ENCODE measurements at places on chromosomes 4 and X.

DNA sequence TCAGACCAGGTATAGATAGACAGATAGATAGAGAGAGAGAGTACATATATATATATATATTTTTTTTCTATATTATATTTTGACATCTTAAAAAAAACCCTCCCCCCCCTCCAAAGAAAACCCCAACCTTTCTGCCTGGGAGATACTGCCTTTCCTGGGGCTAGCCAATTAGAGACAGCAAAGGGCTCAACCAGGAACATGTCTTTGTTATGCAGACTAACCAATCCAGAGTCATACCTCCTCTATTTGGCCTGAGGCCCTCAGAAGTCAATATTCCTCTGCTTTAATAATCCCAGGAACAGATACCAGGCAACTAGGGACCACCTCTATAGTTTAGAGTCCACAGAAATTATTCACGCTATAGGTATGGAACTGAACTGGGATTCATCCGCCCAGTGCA lies 135.6 kb upstream of the MAD2L1 start:
- DNase-seq: no peak

DNA sequence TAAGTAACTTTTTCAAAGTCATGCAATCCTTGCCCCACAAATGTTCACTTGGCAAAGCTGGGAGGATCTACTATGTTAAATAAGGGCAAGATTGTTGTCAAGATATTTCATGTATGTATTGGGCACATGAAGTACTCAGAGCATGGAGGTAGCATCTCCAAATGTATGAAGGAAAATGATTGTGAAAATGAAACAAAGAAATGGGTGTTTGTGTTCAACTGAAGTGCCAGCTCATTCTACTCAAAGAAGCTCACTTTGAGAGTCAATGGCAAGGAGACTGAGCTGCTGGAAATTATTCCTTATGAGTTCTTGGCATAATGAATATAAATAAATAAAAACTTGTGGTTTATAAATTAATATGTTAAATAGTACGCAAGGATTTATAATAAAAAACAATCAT lies 124.5 kb upstream of the ARSJ start:
- no peak for DNase-seq

DNA sequence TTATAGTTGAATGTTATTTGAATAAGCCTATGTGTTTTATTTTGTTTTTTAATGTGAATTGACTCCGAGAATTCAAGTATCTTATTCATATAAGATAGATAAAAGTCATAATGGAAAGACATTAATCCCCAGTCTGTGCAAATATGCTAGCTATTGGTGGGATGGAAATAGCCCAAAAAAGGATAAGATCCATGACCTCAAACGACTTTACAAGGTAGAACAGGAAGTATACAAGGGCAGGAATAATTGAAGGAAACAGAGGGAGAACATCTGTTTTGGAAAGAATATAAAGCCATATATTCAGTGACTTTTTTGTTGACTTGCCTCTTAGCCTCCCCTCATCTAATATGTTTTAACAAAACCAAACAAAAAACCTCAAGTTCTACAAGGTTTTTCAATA lies 9.0 kb downstream of the ABCE1 start:
- DNase-seq: no peak

DNA sequence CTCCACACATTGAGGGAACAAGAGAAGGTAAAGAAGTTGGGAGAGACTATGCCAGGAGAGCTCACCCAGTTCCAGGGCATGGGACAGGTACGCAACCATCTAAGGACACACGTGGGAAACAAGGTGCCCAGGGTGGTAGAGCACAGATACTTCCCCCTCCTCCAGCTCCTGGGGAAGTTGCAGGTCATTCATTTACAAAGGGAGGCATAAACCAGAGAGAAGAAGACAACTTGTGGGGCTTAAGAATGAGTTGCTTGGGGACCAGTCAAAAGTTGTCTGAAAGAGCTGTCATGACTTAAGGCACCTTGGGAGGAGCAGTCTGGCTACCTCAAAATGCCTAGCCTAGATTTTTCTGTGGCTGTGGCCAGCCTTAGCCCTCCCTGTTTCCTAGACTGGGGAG lies 186.2 kb downstream of the PTTG2 start:
- DNase-seq: no peak

DNA sequence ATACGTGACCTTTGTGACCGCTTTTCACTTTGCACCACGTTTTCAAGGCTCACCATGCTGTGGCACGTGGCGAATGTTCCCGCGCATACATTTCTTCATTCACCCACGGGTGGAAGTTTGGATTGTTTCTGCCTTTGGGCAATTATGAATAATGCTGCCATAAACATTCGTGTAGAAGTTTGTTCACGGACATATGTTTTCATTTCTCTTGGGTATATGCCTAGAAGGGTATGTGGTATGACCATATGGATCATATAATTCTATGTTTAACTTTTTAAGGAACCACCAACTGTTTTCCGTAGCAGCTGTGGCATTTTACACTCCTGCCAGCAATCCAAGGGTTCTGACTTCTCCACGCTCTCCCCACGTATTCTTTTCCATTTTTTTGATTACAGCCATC lies 60.9 kb upstream of the MXD4 start:
- DNase-seq: no peak

DNA sequence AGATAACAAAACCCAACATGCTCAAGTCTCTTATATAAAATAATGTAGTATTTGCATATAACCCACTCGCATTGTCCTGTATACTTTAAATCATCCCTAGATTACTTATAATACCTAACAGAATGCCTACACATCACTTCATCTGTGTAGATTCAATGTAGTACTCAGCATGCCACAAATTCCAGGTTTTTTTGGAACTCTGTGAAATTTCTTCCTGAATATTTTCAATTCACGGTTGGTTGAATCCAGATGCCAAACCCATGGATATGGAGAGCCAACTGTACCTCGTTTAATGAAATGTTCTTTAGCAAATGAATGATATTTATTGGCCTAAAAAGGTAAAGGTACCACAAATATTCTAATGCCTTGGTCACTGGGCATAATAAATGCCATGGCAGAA lies 24.8 kb downstream of the CCNI start:
- no peak for DNase-seq

DNA sequence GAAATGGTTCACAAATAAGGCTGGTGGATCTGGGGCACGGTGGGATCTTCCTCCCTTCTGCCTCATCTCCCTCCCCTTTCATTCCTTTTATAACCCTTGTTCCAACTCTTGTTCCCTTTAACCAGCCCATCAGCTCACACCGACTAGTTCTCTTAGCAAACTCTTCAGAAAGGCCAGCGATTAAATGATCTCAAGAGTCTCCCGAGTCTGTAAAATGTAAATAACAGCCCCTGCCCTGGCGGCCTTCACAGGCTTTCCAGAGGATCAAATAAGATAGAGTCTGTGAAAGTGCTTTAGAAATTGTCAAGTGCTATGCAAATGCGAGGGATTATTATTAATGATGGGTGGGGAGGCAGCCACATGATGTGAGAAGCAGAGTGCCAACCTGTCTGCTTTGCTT lies 27.1 kb downstream of the TSC22D3 start:
- DNase-seq: no peak

DNA sequence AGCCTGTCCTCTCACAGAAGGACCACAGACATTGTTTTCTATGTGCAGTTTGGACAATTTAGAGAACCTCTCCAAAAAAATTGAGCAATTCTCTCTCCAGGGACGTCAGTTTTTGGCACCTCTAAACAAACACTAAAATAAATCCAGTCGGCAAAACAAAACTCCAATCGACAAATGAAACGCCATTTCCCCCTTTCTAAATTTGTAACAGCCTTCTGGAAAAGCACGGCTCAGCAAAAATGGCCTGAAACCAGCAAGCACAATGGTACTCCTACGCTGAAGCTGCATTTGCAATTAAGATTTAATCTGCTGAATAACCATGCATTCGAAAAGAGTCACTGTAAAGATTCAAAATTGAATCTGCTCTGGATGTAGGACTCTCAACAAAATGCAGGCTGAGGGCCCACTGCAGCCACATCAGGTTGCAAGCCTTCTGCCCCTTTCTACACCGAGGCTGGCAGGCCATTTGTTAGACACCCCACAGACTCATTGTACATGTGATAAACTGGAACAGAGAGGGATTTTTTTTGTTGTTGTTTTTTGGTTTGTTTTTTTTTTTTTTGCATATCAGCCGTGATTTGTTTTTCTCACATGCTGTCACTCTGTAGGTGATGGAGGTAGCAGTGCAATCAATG lies 79.9 kb upstream of the MAP3K15 start:
- no peak for DNase-seq

- no peak for DNase-seq
Measured at GRCh38 chr4:94412019-94412657, 39.6 kb upstream of the PDLIM5 start.

DNA sequence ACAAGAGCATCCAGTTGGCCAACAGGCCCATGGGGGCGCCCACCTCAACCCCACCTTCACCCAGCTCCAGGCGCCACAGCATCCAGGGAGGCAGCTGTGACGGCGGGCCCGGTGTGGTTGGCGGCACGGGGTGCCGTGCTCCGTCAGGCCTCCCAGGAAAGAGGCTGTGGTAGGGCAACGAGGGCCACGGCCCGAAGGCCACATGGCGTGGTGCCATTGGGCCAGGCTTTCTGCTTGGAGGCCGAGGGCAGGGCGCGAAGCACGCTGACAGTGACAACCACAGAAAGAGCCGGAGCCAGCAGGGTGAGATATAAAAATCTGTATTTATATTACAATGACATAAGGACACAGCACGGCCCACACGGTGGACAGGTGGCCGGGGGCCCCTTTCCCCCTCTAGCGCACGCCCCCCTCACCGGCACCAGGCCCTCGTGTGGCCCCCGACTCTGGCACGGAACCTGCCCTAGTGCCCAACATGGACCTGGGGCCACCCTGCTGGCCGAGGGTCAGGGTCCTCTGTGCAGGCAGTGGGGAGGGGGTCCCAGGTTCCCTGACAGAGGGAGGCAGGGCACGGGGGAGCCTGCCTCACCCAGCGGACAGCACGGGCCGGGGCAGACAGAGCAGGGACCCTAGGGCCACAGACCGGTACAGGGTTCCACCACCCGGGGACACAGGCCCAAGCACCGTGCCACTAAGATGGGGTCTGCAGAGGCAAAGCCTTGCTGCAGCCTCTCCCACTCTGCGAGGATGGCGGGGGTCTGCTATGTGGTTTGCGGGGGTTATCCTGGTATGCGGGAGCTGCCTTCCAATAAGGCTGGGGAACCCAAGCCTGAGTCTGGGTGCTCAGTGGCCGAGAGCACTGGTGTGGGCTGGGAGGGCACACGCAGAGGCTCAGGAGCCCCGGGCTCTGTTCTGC lies 5.5 kb upstream of the HAUS3 start:
- DNase-seq: no peak

DNA sequence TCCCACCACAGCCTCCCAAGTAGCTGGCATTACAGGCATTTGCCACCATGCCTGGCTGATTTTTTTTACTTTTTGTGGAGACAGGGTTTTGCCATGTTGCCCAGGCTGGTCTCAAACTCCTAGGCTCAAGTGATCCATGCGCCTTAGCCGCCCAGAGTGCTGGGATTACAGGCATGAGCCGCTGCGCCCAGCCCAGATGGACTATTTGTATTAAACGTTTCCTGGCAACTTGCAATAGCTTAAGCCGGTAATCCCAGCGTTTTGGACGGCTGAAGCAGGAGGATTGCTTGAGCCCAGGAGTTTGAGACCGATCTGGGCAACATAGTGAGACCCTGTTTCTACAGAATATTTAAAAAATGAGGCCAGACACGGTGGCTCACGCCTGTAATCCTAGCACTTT lies 18.4 kb downstream of the UBE2K start:
- DNase-seq: no peak

- no peak for DNase-seq
Measured at GRCh38 chrX:7390441-7390840, 242.5 kb upstream of the PUDP start.

DNA sequence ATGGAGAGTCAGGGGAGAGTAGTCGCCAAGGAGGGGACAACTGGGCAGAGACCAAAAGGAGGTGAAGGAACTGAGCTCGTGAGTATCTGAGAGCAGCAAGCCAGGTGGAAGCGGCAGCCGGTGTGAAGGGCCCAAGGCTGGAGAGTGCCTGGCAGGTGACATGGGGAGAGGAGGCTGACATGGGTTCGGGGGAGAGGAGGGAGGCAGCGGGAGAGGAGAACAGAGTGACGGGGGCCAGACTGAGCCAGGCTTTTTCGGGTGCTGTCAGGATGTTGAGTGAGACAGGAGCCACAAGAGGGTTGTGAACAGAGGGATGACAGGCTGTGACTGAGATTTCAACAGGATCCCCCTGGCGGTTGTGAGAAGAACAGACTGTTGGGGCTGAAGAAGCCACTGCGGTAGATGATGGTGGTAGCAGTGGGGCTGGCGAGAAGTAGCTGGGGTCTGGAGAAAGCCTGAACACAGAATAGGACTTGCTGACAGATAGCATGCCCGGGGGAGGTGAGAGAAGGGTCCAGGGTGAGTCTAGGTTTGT lies 5.7 kb downstream of the ELK1 start:
- DNase-seq: no peak

- no peak for DNase-seq
Measured at GRCh38 chr4:176198316-176198903, 3.0 kb upstream of the SPATA4 start.

- DNase-seq: no peak
Measured at GRCh38 chr4:1241466-1241935, 7.4 kb downstream of the CTBP1 start.

DNA sequence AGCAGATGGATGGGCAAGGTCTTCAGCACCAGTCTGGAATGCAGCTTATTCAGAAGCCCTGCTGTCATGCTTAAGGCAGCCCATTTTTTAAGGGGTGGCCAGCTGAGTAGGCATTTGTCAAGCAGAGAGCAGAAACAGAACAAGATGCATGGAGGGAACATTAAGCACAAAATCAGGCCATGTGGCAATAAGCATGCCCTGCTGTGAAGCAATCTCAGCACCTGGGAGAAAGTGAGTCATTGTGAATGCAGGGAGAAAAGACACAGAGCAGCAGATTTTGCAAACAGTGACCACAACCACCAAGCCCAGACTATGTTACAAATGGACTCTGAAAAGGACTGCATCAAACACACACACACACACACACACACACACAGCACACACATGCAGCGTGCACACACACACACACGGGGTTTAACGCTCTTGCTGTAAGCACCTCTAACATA lies 94.1 kb upstream of the GALNT7 start:
- no peak for DNase-seq

- no peak for DNase-seq
Measured at GRCh38 chrX:38066934-38067333, 60.6 kb downstream of the SYTL5 start.

All from CD4-positive, alpha-beta T cell treated with Interferon alpha-2 for 1 hour (primary cell).